CD4-positive, alpha-beta T cell treated with Interleukin-15 for 4 hours (primary cell): ENCODE measurements at places on chromosomes 4 and X.

DNA sequence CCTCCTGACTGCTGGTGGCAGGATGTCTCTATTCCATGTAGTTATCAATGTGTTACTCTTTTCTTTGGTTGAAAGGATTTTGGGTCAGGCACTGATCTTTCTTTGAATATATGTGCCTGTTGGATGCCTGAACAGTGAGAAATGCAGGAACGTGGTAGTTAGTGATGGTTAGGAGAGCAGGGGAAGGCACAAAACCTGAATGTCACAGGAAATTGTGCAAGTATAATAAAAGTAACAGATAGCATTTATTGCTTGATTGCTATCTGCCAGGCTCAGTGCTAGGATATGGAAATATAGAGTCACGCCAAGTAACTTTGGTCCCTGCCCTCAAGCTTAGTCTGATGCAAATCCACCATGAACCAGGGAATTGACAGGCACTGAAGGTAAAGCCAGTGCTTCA lies 219.8 kb upstream of the FAT1 start:
- DNase-seq = no peak

DNA sequence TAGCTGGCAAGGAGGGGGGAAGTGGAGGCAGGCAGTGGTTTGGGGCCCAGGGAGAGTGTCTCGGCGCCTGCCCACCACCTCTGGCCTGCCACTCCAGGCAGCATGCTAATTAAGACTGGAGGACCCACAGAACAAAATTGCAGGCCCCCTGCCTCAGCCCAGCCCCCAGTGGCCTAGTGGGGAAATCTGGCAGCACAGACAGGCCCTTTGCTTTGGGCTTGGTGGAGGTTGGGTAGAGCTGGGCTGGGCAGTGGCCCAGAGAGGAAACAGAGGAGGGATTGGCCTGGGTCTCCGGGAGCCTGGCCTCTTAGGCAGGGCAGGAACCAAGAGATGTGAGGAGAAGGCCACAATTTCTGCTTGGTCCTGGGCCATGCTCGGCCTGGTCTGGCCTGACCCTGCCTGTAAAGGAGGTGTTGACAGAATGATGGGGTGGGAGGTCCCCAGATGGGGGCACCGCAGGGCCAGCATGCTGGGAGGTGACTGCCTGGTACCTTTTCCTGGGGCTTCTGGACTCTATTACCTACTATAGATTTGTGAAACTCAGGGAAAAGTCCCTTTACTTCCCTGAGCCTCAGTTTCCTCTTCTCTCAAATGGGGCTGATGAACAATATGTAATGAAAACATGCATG lies 92.4 kb upstream of the PJA1 start:
- no peak for DNase-seq

GRCh38 chr4:140180577-140180976 lies 26.6 kb upstream of the MAML3 start:
- no peak for DNase-seq

DNA sequence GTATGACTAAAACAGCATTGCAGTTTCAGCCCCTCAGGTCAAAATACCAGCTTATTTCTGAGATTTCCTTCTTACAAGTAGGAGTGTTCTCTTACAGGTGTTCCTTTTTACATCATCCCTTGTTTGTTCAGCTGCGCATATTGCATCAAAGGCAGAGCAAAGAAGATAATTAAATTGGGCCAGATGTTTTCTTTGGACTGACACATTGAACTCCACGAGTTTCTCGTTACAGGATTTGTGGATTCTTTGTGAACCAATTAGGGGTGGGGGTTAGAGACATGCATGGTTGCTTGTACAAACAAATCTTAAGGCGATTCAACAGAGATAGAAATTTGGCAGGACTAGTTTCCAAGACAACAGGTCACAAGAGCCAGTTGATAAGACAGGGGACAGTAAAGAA lies 95.7 kb downstream of the SPANXN4 start:
- DNase-seq = no peak

DNA sequence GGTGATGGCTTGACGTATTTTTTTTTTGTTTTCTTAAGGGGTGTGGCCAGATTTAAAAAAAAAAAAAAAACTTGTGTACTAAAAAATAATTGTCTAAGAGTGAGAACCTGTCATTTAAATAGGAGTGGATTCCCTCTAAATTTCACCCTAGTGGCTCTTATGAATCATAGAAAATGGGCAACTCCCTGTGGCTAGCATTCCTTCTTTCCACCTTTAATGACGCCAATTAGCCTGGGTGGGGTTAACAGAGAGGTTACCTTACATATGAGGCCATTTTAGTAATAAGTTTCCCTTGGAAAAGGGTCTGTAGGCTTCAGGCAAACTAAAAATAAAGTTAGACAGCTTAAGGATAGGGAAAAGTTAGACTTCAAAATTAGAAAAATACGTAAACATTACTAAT lies 223.5 kb upstream of the FAM241A start:
- no peak for DNase-seq

GRCh38 chr4:27638163-27638915 lies 777.7 kb downstream of the STIM2 start:
- DNase-seq = no peak

GRCh38 chrX:132004728-132005127 lies 18.4 kb upstream of the STK26 start:
- no peak for DNase-seq

- no peak for DNase-seq
These were observed 466.0 kb downstream of the IDS start for GRCh38 chrX:149039057-149039456.

DNA sequence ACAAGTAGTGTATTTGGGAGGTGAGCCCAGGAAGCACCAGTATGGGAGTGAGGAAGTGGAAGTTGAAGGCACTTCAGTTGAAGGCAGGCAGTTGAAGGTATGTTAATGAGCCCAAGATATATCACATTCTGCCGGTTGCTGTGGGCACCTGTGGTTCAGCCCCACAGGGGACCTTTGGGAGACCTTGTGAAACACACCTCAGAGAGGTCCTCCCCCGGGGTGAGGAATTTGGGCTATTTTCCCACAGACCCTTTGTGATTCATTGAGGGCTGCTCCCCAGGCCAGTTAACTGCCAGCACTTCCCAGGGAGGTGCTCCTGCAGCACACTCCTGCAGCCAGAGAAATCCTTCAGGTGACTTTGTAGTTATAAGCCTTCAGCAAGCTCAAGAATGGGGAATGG lies 45.9 kb downstream of the PTCHD1 start:
- DNase-seq = no peak

GRCh38 chr4:124931050-124931449 lies 218.5 kb upstream of the ANKRD50 start:
- DNase-seq = no peak

DNA sequence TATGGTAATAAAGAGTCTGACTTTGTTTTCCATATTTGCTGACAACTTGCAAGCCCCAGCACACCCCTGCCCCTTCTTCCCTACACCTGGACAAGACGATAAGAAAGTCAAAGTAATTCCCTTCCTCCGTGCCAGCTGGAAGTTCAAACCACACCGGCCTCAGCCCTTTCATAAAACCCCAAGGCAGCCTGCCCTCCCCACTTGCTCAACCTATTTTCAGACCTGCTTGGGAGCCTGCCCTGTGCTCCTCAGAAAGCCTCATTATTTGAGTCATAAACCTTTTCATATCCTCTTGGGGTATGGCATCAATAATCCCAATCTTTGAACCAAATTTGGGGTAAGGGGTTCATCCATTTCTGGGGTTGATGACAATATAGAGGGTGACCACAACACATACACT lies 29.5 kb downstream of the NIPAL1 start:
- no peak for DNase-seq

DNA sequence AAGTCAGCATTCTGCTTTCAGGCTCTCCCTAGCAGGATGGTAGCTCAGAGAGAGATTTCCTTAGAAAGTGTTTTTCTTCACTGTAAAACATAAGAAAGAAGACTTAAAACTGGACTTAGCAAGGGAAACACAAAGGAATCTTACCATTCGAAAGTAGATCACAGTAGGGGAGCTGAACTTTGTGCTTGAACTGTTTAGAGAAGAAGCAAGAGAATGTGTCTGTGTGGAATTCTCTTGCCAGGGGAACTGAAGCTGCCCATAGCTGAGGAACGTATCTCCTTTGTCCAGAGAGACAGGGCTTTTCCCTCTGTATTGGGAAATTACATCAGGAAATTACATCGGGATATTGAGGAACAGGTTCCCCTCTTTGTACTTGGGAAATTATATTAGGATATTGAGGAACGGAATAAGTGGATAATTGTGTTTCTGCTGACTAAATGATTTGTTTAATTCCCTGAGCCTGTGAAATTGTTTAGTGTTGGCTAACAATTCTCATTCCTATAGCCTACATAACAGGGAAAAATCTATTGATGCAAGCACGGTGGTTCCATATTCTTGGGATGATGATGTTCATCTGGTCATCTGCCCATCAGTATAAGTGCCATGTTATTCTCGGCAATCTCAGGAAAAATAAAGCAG lies 21.2 kb downstream of the SRD5A3 start:
- no peak for DNase-seq
